Neural crest cell (in vitro differentiated cells): ENCODE measurements at places on chromosomes 7 and 10.

- DNase-seq = no peak
Observed at GRCh38 chr7:140489026-140489359, 9.7 kb upstream of the MKRN1 start.

DNA sequence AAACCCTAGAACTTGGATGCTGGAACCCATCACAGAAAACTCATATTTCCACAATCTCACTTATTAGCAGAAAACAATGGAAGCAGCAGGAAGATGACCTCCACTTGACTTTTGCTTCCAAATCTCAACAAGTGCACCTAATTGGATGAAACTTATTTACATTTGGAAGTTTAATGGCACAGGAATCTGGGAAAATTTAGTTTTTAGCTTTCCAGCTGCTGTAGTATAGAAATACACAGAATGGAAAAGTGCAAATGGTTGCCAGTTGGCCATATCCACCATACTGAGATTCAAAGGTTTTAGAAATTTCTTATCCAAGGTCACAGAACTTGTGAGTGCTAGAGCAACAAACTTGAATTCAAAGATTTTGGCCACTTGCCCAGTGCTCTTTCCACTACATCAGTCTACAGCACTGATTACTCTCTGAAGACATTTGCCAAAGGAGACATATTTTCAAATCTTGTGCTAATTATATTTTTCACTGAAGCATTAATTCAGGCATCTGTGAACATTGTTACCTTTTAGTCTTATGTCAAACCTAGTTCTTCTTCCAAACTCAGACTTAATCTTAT lies 9.3 kb upstream of the AHR start:
- DNase-seq = no peak

- DNase-seq = no peak
Observed at GRCh38 chr10:84348447-84348846, 20.1 kb downstream of the CCSER2 start.

GRCh38 chr10:6674291-6674690 lies 94.2 kb upstream of the PRKCQ start:
- no peak for DNase-seq

DNA sequence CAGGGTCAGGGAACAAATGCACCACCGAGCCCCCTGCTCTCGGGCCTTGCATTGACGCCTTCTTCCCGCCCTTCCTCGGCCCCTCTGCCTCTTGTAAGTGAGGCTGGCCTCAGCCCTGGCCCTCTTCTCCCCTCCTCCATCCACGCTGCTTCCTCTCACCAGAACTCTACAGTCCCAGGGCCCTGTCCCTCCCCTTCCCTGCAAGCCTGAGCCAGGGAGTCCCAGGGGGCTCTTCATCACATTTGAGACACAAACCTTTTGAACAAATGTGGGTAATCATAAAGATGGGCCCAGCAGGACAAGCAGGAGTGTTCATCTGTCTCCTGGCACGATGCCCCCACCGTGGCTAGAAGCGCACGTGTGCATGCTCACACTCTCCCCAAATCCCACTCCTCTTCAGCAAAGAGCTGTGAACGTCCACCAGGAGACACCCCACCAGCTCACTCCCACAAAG lies 57.7 kb downstream of the SLIT1 start:
- no peak for DNase-seq
